ENCODE measurements at places on chromosomes 3 and 15. TPM values are rescaled to one million over a fixed set of nuclear protein-coding genes. Genes with fewer than 3 reads are reported as not detected.

Gene POLR2M
- 60.3 TPM for total RNA-seq

Gene WDR72
- not detected for total RNA-seq

Gene CERS3
- 0.54 TPM for total RNA-seq

Gene SPG21
- total RNA-seq, result 73.3 TPM

Gene SCAANT1
- total RNA-seq, result not detected

Gene VWA5B2
- not detected for total RNA-seq

Gene ACAN
- total RNA-seq, result not detected

Gene NRG4
- total RNA-seq, result not detected

Gene CCDC80
- total RNA-seq, result not detected

Gene CELSR3
- 11.6 TPM for total RNA-seq

Gene REC114
- not detected for total RNA-seq

Gene PPP1R14D
- not detected for total RNA-seq

Gene ZNF80
- 0.22 TPM for total RNA-seq

Gene MB21D2
- 18.0 TPM for total RNA-seq

Measured in activated T-helper 1 cell treated with anti-CD3 and anti-CD28 coated beads, Interleukin-12 subunit alpha, Interleukin-12 subunit beta, Interleukin-2, Interleukin-4 antibody, amounts not matched to agents 30 ng/mL and 10 ng/mL and 1 ng/mL, durations not matched to agents 14 hours and 24 hours and 36 hours (primary cell).